Mesendoderm (in vitro differentiated cells): ENCODE measurements at places on chromosomes 4 and X.

GRCh38 chrX:21412883-21413282, 38.7 kb downstream of the CNKSR2 start:
- DNase-seq, result no peak

- DNase-seq, result no peak
Measured at GRCh38 chr4:185286571-185286970, 77.2 kb downstream of the SNX25 start.

DNA sequence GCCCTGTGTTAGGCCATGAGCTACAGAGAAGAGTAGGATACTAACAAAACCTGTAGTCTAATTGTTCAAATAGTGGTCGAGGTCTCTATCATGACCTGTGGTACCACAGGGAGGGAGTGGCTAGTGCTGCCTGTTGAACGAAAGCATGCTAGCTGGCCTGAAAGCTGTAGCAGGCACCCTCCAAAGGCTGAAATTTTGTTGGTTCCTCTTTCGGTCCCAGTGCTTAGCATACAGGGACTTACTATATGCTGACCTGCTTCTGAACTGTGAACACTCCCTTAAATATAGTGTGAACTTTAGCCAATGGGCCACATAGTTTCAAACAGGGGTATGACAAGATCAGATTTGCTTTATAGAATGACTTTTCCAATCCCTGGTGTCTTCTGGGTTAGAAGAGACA, 113.4 kb downstream of the PJA1 start:
- no peak for DNase-seq

DNA sequence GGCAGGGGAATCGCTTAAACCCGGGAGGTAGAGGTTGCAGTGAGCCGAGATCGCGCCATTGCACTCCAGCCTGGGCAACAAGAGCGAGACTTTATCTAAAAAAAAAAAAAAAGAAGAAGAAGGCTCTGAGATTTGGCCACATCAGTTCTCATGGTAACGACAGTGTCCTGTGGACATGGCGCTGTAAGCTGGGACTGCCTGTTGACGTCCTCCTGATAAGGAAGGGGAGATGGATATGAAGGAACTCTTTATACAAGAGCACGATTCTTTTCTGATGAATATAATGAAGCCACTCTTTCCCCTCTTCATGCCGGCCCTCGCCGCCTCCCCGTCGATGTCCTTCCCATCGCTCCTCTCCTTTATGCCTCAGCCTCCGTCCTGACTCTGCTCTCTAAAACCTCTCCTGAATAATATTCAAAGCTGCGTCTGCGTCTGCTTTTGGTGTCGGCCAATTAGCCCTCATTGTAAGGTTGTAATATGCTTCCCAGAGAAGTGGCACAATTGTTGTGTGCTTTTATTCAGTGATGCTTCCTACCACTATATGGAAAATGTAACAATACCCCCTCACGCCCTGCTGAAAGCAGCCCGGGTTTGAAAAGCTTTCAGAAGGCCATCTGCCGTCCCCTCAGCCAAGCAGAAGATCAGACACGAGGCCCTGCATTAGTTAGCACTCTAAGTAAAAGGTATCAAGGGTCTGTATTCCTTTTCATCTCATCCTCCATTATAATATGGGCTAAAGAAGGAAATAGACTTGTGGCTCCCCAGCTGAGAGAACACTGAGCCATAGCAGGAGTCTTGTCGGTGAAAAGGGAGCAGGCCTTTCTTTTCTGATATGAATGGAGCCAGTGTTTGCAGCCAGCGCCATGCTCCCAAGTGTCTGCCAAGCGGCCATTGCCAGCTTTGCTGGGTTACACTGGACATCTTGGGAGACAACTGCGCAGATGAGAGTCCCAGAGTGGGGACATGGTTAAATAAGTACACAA, 22.1 kb upstream of the SCOC start:
- DNase-seq, result no peak
